ENCODE measurements at places on chromosomes 6 and 20.

GRCh38 chr6:105900125-105900937 lies 185.8 kb upstream of the PRDM1 start:
- DNase-seq = no peak

DNA sequence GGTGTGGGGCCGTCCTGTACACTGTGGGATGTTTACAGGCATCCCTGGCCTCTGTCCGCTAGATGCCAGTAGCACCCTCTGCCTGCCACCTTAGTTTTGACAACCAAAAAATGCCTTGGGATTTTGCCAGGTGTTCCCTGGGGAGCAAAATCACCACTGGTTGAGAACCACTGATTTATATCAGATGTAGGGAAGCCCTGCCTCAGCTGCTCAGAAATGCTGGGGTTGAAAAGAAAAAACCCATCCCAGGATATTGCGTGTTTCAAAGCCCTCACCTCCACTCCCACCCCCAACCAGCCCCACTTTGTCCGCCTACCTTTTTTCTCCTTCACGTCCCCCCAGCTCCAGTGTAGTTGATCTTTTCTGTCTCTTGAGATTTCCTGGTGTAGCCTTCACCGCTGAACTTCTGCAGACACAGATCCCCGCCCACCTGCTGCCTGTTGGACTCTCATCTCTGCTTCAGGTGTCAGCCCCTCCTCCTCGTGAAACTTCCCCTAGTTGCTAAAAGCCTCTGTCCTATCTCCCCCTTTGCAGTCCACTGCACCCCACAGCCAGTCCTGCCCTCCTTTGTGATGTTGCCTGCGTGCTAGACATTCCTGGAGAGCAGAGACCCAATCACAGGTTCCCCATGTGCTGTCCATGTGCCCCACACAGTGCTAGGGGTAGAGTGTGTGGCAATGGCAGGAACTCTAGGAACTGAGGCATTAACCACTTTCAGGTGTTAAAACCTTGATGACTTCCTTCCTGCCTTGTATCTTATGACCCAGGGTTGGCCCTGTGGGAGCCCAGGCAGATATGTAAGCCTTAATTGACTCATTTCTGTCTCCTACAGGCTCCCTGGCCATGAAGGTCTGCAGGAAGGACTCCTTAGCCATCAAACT lies 98.9 kb downstream of the TBC1D7 start:
- no peak for DNase-seq

GRCh38 chr6:145813285-145814034 lies 1.1 kb downstream of the FBXO30 start:
- DNase-seq = no peak

- no peak for DNase-seq
Observed at GRCh38 chr6:144896871-144897270, 611.7 kb downstream of the UTRN start.

DNA sequence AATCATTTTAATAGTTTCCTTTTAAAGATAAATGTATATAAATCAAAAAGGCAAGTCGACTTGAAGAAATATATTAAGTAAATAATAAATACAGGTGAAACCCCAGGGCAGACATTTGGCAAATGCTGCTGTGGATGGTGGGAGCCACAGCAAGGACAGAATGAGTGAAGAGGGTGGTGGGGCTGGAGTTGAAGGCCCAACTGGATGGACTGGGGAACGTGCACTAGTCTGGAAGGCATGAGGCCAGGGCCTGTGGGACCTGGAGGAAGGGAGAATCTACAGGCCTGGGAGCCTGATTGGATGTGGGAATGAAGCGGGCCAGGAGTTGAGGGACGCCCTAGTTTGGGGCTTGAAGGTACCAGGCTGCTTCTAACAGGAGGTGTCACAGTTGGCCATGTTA lies 30.6 kb upstream of the BLCAP start:
- DNase-seq = no peak

GRCh38 chr20:43983359-43983758 lies 68.7 kb downstream of the TOX2 start:
- DNase-seq = no peak

DNA sequence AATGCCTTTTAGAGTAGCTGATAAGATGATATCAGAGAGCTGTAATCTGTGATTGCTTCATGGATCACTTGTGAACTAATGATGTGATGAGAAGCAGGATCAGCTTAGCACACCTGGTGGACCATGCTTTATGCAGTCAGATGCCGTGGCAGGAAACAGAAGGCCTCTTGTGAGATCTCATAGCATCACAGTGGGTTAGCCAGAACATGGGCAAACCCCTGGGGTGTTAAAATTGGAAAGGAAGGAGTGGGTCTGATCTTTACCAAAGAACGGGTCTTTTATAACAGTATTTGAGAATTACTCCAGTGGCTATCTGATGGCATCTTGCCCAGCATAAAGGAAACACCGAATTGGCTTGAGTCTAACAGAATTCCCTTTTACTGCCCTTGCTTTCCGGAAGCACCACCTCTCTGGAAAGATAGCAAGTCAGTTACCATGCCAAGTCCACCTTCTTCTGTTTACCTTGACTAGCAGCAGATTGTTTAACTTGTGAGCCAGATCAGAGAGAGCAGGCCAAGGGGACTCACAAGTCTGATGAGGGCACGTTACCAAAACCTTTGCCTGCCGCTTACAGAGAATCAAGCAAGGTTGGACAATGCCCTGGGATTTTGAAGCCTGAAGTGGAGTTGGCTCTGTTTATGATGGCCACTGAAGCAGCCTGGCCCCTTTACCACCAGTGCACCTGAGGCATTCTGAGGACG lies 20.9 kb upstream of the SRF start:
- no peak for DNase-seq

DNA sequence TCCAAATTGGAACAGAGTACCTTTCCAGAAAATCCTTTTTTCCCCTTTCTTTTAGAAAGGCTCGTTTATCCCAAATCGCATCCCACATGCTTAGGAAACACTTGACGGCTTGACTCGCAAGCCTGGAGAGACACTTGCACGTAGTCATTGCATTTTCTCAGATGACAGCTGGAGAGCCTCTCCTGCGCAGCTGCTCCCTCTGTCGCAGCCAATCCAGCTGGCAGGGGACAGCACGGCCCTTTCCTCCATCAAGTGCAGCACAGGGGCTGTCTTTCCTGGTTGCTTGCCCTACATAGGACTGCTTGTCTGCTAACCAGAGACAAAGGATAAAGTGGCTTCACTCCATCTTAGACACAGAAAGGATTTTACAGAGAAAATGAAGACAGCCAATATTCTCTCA lies 77.6 kb upstream of the RGS17 start:
- DNase-seq = no peak

DNA sequence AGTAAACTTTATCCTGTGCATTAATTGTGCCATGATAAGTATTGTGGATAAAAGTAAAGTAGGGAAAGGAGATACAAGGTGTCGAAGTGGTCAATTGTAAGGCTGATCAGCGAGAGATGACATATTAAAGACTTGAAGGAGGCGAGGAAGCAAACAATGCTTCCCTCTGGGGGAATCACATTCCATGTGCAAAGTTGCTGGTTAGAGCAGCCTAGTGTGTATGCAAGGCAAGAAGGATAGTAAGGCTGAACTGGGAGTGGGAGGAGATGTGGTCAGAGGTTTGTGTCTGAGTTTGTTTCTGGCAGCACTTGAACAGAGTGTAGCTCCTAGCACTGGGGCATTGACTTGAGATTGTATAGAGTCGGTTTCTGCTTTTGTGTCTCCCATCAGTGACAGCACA lies 122.9 kb downstream of the SLC35F1 start:
- DNase-seq = no peak

GRCh38 chr6:142613981-142614380 lies 312.2 kb downstream of the ADGRG6 start:
- DNase-seq = no peak

- no peak for DNase-seq
Observed at GRCh38 chr6:111793711-111794111, 79.5 kb downstream of the FYN start.

DNA sequence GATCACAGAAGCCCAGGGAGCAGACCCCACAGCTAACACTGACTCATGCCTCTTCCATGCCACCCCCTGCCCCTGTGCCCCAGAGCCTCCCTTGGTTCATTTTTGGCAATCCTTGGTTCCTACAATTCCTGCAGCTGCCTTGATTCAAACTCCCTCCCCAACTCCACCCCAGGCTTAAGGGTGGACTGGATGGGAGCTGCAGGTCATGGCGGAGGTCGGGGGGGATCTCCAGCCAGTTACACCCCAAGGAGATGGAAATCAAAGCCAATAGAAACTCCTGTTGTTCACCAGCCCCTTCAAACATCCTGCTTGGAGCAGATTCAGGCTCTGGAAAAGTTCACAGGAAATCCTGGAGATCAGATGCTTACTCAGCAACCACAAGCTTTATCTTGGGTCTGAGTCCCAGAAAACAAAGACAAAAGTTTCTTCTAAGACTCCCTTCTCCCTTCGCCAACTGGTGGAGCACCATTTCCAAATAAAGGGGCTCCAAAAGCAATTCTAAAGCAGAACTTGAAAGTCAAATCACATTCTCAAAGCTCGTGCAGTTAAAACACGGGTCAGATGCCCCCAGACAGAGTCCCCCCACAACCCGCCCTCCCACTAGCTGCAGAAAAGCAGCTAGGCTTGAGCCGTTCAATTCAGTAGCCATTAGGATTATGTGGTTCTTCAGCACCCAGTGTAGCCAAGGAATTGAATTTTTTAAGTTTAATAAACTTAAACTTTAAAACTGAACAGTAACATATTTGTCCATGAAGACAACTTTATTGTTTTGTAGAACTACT lies 149.5 kb downstream of the ANKRD60 start:
- DNase-seq = no peak

GRCh38 chr20:12838261-12838866 lies 170.4 kb upstream of the SPTLC3 start:
- DNase-seq = no peak

GRCh38 chr20:4959592-4959991 lies 41.7 kb downstream of the SLC23A2 start:
- no peak for DNase-seq

DNA sequence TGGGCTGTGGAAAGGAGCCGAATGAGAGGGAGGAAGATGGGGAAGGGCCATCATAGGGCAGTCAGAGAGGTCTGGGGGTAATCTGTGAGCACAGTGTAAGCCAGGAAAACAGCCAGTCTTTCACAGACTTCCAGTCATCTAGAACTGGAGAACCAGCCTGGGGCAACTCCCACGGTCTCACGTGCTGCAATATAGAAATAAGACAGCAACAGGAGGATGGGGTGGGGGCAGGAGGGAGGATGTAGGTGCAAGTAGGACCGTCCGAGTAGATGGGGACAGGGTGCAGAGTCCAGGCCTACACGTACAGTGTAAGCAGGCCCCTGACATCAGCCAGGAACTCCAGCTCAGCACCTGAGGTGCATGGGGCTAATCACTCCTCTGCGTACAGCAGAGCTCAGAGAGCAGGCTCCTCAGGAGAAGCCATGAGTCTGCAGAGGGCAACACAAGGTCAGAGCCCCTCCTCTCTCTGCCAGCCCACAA lies 58.2 kb upstream of the TNFAIP3 start:
- DNase-seq = no peak

DNA sequence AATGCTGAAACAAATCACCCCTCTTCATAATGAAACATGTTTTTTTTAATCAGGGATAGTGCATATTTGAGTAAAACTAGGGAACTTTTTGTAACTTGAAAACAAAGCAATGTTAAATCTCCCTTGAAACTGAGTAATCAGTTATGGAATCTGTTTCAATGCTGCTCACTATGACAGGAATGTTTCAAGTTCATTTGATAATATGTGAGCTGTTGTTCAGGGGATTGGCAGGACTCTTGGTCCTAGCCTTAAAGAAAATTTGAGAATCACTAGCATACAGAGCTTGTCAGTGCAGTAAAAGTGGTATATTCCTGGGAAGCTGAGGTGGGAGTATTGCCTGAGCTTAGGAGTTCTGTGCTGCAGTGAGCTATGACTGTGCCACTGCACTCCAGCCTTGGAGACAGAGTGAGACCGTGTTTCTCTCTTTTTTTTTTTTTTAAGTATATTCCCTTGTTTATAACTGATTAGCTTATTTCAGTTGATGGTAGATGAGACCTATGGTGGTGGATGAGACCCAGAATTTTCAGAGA lies 21.6 kb upstream of the CALHM6 start:
- no peak for DNase-seq

DNA sequence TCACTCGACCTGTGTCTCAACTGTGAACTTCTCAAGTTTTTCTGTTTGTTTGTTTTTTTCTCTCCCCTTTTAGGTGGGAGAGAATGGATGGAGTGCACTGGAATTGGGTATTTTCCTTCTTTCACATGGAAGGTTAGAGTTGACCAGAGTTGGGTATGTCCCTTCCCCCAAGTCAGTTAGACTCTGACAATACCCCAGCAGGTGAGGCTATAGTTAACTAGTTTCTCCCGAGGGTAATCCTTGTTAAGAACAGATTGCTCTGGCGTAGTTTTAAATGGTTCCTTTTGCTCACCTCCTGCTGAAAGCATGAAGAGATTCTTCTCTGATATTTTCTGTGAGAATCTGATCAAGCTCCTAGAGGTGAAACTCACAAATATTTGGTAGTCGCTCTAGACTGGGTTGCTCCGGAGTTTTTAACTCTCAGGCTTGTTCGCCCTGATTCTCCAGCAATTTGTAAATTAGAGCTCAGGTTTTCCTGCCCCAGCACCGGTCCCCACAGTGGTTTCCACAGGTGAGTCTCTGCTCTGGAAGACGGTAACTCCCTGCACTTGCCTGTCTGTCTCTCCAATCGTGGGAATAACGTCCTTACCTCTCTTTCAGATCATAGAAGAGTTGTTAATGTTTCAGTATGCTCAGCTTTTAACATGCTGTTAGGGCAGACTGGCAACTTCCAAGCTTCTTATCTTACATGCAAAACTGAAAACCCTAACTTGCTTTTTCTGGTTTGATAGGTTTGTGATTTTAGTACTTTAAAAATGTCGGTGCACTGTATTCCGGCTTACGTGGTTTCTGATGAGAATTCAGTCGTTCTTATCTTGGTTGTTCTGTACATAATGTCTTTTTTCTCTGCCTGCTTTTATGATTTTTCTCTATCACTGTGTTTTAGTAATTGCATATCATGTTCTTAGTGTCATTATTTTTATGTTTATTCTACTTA lies 111.2 kb upstream of the HIVEP1 start:
- DNase-seq = no peak

- no peak for DNase-seq
Observed at GRCh38 chr6:31114541-31114878, at the start of gene PSORS1C1. PSORS1C1 (plus strand) TSS chr6:31114800; CDS start chr6:31129633, 14,833 bp downstream.

GRCh38 chr20:37288091-37288490 lies 1.4 kb upstream of the MANBAL start:
- DNase-seq = no peak

- DNase-seq = no peak
Observed at GRCh38 chr20:1942486-1943274, 47.5 kb downstream of the SIRPA start.

- DNase-seq = no peak
Observed at GRCh38 chr6:113526995-113527394, 330.1 kb upstream of the MARCKS start.

GRCh38 chr6:6417475-6417874 lies 97.0 kb upstream of the F13A1 start:
- no peak for DNase-seq

GRCh38 chr20:10799735-10800134 lies 125.9 kb upstream of the JAG1 start:
- no peak for DNase-seq

GRCh38 chr6:33298773-33299236 lies at the start of gene RGL2:
RGL2 (minus strand) TSS chr6:33298942; CDS start chr6:33298610, 332 bp downstream.
- DNase-seq = no peak

DNA sequence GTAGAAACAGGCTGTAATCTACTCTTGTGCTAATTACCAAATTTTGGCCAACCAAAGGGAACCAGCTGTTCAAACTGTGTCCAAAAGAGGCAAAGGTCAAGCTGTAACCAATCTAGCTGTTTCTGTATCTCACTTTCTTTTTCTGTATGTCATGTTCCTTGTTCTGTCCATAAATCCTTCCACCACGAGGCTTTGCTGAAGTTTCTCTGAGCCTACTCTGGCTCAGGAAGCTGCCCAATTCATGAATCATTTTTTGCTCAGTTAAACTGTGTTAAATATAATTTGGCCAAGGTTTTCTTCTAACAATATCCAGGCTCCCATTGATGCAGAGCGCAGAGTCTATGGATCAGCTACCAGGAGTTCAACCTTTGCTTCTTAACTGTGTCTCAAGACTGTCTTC lies 272.8 kb downstream of the TRDN start:
- no peak for DNase-seq
